Activated T-cell treated with anti-CD3 and anti-CD28 coated beads for 1 hour (primary cell): ENCODE measurements at places on chromosomes 2 and 18.

GRCh38 chr2:191233533-191233932 is 11.7 kb upstream of the MYO1B start:
- no peak for DNase-seq

GRCh38 chr2:155310589-155310988 is 612.1 kb downstream of the KCNJ3 start:
- DNase-seq: no peak

GRCh38 chr18:5296706-5297320 is 1.3 kb upstream of the ZBTB14 start:
- DNase-seq: peak; percentile 30

DNA sequence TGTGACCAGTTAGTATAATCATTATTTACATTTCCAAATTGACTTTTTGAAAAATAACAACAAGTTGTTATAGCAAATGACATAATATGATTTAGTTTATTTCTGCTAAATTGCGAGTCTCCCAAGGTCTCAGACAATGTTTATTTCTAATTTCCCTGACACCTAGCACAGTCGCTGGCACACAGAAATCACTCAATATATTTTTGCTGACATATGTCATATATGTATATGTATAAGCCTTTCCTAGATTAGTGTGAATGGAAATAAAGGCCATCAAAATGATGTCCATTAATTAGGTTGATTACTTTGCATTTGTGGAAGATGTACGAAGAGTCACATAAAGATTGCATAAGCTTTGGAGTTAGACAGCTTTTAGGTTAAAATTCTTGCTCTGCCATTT is 136.7 kb upstream of the CDH2 start:
- no peak for DNase-seq

DNA sequence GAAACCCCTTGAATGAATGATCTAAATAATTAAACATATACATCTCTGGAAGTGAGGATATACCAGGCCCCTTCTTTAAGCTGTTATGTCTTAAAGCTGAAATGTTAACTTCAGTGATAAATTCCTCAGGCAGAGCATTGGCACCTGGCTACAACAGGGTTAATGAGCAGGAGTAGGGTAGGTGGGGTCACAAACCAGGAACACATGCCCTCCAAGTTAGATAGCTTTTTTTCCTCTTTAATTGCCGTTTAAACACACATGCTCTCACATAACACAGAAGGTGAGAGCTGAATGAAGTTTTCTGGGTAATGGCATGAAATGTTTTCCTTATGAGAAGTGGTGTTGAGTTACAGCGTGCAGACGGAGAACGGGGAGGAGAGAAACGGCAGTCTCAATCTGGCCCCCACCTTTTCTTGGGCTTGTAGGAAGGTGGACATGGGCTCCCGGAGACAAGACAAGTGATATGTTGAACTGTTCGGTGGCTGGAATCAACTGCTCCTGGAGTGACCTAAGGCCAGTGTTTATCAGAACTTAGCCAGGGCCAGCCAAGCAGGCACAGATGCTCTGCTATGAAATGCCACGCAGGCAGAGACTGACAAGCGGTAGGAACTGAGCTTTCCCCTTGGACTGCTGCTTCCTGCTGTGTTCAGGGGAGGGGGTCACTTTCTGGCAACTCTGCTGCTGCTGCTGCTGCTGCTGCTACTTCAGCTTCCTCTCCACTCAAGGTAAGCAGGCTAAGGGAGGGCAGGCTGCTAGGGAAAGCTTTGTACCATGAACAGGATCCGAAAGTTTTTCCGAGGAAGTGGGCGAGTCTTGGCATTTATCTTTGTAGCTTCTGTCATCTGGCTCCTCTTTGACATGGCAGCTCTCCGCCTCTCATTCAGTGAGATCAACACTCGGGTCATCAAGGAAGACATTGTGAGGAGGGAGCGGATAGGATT is at the start of gene GALNT5:
Gene GALNT5, plus strand, starts transcription at position 394 of the 941 bp plus-strand sequence. Its CDS starts 378 bp downstream, at position 772.
- no peak for DNase-seq

- no peak for DNase-seq
Observed at GRCh38 chr2:95313296-95314131, 16.4 kb downstream of the KCNIP3 start.

- no peak for DNase-seq
Observed at GRCh38 chr2:34991508-34992274, 1363.9 kb upstream of the CRIM1 start.

GRCh38 chr18:38552732-38553321 is 987.2 kb upstream of the CELF4 start:
- no peak for DNase-seq

- DNase-seq: no peak
Observed at GRCh38 chr2:195251214-195251613, 405.8 kb upstream of the SLC39A10 start.

GRCh38 chr18:60064271-60064670 is 164.5 kb downstream of the PMAIP1 start:
- DNase-seq: no peak

DNA sequence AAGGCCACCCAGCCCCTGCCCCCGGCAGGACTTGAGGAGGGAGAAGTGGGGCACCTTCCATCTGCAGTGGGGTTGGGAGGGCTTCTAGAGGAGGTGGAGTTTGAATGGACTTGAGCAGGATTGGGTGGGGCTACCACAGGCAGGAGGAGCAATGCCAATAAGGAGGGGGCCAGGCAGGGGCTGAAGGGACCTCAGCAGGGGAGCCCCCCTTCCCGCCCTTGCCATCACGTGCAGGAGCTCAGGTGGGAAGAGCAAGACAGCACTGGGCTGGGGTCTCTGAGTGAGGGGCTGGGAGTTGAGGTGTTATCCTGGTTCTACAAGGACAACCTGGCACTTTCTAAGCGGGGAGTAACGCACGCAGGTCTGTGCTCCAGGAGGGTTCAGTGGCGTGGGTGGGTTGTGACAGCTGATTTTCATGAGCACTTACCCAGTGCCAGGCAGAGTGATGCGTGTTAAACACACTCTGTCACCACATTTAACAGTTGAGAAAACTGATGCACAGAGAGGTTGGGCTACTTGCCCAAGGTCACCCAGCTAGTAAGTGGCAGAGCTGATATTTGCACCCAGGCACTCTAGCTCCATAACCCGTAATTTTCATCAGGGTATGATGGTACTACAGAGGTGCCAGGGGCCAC is 4.8 kb downstream of the CHRND start:
- DNase-seq: no peak

GRCh38 chr2:74653589-74653984 is 460 bp upstream of the SEMA4F start:
- DNase-seq: no peak

DNA sequence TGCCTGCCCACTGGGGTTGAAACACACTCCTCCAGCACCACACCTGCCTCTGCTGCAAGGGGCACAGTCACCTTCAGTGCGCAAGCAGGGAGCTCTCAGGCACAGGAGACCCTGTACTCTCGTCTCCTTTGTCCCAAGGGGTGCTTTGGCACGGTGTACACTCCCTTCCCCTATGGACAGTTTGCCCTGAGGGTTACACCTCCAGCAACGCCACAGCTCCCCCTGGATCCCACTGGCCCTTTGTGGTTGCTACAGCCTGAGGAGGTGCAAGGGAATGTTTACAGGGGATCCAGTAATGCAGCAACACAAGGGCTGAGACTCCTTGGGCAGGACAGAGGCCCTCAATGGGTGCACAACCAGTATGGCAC is 45.2 kb upstream of the FAM117B start:
- no peak for DNase-seq

DNA sequence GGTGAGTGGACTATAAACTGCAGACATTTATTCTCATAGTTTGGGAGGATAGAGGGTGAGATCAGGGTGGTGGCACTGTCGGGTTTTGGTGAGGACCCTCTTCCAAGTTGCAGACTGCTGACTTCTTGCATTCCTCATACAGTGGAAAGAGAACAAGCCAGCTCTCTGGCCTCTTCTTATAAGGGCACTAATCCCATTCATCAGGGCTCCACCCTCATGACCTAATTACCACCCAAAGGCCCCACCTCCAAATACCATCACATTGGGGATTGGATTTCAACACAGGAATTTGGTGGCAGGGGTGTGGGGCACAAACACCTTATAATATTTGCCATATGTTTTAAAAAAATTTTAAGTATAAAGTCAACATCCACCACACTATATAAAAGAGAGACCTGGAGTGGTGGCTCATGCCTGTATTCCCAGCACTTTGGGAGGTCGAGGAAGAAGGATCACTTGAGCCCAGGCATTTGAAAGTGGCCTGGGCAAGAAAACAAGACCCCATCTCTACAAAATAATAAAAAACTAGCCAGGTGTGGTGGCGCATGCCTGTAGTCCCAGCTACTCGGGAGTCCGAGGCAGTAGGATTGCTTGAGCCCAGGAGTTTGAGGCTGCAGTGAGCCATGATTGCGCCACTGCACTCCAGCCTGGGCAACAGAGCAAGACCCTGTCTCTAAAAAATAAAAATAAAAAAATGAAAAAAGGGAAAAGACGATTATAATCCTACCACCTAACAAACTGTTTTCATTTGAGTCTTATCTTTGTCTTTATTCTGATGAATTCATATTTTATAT is 44.0 kb downstream of the TCF7L1 start:
- DNase-seq: no peak

GRCh38 chr2:209145941-209146681 is 277.7 kb upstream of the MAP2 start:
- no peak for DNase-seq
